ENCODE measurements at places on chromosomes 5 and 9.
A peak's percentile ranks its signal among the peaks of the same experiment; 100 is the strongest.

DNA sequence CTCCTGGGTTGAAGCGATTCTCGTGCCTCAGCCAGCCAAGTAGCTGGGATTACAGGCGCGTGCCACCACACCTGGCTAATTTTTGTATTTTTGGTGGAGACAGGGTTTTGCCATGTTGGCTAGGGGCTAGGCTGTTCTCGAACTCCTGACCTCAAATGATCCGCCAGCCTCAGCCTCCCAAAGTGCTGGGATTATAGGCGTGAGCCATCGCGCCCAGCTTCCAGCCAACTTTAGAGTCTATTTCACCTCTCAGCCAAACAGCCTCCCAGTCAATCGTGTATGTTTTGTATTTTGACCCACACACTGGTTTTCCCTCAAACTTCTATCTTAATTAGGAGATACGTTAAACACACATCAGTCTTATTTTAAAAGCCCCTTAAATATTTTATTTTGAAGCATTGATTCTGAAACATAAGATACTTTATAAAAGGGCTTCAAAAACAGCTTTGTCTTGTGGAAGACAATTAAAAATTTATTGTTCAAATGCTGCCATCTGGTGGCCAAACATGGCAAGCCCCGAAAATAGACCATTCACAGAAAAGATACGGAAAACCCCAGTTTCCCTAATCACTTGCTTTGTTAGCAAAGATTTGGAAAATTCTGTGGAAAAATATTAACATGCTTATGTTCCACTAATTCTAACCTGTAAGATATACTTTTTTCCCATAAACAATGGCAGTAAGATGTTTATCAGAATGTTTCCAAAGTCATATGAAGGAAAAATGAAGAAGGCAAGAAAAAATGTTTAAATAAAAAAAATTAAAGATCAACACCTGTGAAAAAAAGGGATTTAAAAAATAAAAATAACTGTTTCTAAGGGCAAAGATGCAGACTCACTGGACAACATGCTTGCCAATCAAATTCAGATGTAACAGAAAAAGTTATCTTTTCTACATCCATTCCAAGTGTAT, 33.1 kb downstream of the APTX start:
- no peak overlapping the region for H3K4me3 ChIP-seq
- DNase-seq, result peak; percentile 10
- no peaks in the 10 kb centered on the region for H3K36me3 ChIP-seq
- H3K27me3 ChIP-seq, result no peaks in the 10 kb centered on the region
- no peak overlapping the region for H3K27ac ChIP-seq

- H3K27me3 ChIP-seq, result no peaks in the 10 kb centered on the region
- peaks cover 13% of the 10 kb centered on the region for H3K36me3 ChIP-seq
- H3K4me1 ChIP-seq, result 0 out of 2 replicates have a peak, but pooled peaks cover 4% of the 10 kb centered on the region
- H3K4me3 ChIP-seq, result no peak overlapping the region
- H3K27ac ChIP-seq, result no peak overlapping the region
Observed at GRCh38 chr5:138832218-138832617, 42.9 kb downstream of the LRRTM2 start.

DNA sequence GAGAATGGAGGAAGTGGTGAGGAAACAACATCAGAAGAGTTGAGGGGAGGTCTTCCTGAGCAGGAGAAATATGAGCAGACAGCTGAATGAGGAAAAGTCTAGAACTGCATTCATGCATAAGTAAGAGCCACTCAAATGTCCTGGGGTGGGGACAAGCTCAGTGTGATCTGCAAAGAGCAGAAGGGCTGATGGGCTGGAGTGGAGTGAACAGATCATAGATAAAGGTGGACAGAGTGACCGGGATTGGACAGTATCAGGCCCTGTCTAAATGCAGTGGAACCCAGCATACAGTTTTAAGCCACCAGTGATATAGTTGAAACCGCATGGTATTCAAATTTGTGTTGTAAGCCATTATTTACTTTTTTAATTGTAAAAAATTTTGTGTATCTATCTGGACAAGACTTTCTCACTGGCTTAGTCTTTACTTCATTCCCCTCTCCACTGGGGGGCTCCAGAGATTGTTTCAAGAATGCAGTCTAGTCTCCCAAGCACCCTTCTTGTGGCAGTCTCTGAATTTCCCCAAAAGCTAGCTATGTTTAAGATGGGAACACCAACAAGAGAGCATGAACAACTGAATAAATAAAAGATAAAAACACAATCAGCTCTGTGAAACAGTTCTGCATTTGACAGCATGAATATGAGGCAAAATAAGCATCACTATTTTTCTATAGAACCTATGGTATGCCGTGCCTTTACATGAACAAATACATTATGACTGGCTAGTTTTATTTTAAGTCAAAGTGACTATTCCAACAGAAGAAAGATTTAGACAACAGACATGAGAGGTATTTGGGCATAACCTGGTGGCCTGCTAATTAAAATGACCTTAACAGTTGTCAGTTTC, 10.7 kb upstream of the STK32A start:
- no peaks in the 10 kb centered on the region for H3K36me3 ChIP-seq
- no peak overlapping the region for H3K27ac ChIP-seq
- DNase-seq, result no peak
- H3K27me3 ChIP-seq, result no peaks in the 10 kb centered on the region

DNA sequence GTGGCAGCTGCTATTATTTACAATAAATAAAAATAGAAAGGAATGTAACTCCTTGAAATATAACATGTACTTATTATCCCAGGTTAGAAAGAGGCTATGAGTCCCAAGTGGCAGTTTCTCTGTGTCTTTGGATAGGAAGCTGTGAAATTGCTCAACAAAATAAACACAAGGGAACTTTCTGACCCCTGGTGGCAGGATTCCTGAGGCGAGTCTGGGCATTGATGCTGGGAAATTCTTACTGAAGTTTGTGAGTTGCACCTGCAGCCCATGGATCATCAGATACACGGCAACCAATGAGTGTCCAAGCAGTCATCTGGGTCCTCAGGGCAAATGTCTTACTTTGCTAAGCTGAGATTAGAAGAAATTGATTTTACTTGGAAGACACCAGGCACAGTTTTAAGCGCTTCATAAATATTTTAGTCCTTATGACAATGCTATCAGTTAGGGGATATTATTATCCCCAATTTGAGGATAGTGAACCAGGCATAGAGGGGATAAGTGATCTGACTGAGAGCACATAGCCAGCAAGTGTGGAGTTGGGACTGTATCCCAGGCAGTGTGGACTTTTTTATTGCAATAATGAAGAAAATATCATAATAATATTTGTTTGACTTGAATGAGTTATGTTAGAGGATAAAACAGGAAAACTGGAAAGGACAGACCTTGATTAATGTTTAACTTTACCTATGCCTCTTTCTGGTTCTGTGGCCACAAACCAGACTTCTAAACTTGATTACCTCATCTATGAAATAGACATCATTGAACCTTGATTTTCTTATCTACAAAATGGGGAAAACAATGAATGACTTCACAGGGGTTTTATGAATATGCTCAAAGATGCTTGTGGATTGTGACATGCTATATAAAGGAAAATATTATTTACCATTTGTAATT, 265.5 kb upstream of the ADAMTSL1 start:
- DNase-seq, result no peak
- H3K27ac ChIP-seq, result no peak overlapping the region
- H3K27me3 ChIP-seq, result no peaks in the 10 kb centered on the region

DNA sequence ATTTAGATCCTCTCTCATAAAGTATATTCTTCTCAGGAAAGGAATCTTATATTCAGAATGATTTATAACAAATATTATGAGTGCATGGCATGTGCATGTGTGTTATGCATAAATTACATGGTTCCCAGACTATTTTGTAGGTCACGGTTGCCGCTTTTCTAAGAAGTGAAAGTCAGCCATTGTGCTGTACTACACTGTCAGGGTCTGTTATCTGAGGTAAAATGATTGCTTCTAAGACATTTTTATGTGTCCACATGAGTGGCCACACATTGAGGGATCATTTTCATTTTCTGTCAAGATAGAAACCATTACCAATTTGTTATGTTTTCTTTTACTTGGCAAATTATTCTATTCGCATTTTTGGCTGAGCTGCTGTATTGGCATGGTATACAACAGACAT, 210.8 kb downstream of the CWC27 start:
- no peaks in the 10 kb centered on the region for H3K4me1 ChIP-seq
- no peak for DNase-seq
- H3K4me3 ChIP-seq, result no peak overlapping the region
- no peak overlapping the region for H3K27ac ChIP-seq

DNA sequence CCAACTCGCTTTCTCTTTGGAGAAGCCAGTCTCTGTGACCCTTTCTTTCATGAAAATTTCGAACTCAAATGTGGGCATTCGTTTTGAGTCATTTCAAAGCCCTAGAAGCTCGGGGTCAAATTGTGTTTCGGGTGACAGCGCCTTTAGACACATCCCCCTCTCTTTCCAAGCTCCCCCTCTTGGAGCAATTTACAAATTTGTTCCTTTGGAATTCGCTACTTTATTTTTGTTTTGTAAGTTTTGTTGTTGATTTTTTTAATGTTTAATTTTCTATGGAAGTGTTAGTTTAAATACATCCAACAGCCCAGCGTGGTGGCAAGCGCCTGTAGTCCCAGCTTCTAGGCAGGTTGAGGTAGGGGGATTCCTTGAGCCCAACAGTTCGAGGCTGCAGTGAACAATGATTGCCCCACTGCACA, 4.6 kb upstream of the BARX1 start:
- H3K4me3 ChIP-seq, result no peak overlapping the region
- no peaks in the 10 kb centered on the region for H3K4me1 ChIP-seq
- no peaks in the 10 kb centered on the region for H3K27me3 ChIP-seq
- no peak overlapping the region for H3K27ac ChIP-seq

- no peak overlapping the region for H3K4me3 ChIP-seq
- no peak for DNase-seq
- H3K36me3 ChIP-seq, result peaks cover 15% of the 10 kb centered on the region
- no peak overlapping the region for H3K27ac ChIP-seq
Observed at GRCh38 chr5:176901260-176902101, 2.3 kb upstream of the HK3 start.

DNA sequence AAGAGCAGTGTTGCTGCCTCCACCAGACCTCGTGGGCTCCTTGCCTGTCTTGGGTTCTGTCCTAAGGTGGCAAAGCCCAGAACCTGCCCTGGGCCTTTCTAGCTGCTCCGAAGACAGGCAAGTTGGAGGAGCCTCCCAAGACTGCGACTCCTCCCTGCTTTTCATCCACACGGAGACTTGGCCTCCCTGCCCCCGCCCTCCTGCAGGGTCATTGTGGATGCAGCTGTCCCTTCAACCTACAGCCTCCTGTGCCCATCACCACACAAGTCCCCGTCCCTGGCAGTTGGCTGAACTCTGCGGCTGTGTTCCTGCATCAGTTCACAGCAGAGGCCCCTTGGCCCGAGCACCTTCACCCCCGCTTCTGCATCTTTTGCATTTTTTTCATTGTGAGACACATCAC, 59.2 kb downstream of the WNK2 start:
- H3K27me3 ChIP-seq, result no peaks in the 10 kb centered on the region
- DNase-seq, result no peak
- no peaks in the 10 kb centered on the region for H3K36me3 ChIP-seq
- no peak overlapping the region for H3K4me3 ChIP-seq
- H3K4me1 ChIP-seq, result no peaks in the 10 kb centered on the region

- no peaks in the 10 kb centered on the region for H3K4me1 ChIP-seq
- no peak overlapping the region for H3K4me3 ChIP-seq
- no peaks in the 10 kb centered on the region for H3K36me3 ChIP-seq
- H3K27me3 ChIP-seq, result peaks cover 9% of the 10 kb centered on the region
- no peak overlapping the region for H3K27ac ChIP-seq
- no peak for DNase-seq
Observed at GRCh38 chr5:115304496-115304895, 8.0 kb upstream of the CCDC112 start.

GRCh38 chr5:10393491-10393890, 40.0 kb downstream of the MARCHF6 start:
- H3K27ac ChIP-seq, result no peak overlapping the region
- H3K27me3 ChIP-seq, result no peaks in the 10 kb centered on the region
- no peaks in the 10 kb centered on the region for H3K4me1 ChIP-seq
- DNase-seq, result no peak
- H3K36me3 ChIP-seq, result peaks cover 35% of the 10 kb centered on the region

DNA sequence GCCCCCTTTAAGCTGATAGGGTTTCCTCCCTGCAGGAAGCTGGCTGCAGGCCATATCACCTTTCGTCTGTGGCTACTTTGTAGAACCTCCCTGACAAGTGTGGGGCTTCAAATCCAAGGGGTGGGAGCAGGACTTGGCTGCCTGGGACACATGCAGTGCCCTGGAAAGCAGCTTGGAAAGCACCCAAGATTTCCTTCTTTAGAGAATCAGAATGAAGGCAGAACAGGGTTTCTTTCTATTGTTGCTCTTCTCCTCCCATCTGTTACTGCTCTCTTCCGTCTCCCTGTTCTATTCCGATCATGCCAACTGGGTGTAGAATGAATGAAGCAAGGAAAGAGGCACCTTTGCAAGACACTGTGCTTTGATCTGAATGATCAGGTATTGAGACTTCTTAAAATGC, 282.2 kb downstream of the MED10 start:
- no peaks in the 10 kb centered on the region for H3K36me3 ChIP-seq
- H3K27me3 ChIP-seq, result no peaks in the 10 kb centered on the region
- no peak for DNase-seq

DNA sequence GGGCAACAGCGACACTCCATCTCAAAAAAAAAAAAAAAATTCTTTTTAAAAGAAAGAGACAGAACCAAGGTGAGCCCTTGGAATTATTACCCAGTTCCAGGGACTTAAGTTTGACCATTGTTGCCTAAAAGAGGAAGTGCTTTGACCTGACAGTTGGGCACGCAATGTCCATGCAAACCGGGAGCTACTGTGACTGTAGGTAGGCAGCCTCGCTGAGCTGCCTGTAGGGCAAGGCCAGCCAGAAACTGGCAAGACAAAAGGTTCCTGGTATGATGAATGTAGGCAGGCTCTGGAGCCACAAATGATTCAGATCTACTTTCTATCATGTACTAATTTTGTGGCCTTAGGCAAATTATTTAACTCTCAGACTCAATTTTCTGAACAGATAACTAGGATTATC, 334.8 kb upstream of the ZNF462 start:
- no peaks in the 10 kb centered on the region for H3K36me3 ChIP-seq
- H3K4me3 ChIP-seq, result no peak overlapping the region
- H3K27ac ChIP-seq, result no peak overlapping the region
- no peak for DNase-seq

- no peaks in the 10 kb centered on the region for H3K36me3 ChIP-seq
- H3K27ac ChIP-seq, result peak overlapping the region; percentile 95
- H3K27me3 ChIP-seq, result no peaks in the 10 kb centered on the region
- peak overlapping the region; percentile 74 for H3K4me3 ChIP-seq
Observed at GRCh38 chr5:134526483-134527155, 1.1 kb downstream of the JADE2 start.

- no peaks in the 10 kb centered on the region for H3K27me3 ChIP-seq
- H3K4me1 ChIP-seq, result no peaks in the 10 kb centered on the region
- H3K36me3 ChIP-seq, result peaks cover 22% of the 10 kb centered on the region
- H3K4me3 ChIP-seq, result no peak overlapping the region
Observed at GRCh38 chr5:112906637-112907036, 15.4 kb downstream of the REEP5 start.

DNA sequence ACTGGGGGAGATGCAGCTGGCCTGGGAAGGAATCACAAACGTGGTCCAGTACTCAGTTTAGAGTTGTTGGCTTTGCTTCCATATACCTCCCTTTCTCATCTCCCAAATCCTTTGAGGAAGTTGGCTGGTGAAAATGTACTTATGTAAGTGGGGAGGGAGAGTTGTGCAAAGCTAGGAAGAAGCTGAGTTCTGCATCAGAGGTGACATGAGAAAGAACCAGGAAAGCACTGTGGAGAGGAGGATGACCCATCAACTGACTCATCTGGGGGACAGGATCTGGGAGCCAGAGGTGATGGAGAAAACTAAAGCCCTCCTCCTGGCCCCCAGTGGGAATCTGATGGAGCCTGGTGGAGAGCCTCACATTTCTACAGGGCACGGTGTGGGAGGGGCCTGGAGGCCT, 16.2 kb downstream of the KCNMB1 start:
- no peak overlapping the region for H3K27ac ChIP-seq
- DNase-seq, result no peak
- H3K4me1 ChIP-seq, result no peaks in the 10 kb centered on the region
- H3K27me3 ChIP-seq, result peaks cover 5% of the 10 kb centered on the region
- H3K4me3 ChIP-seq, result no peak overlapping the region
